Thymus (tissue), 14 donors: ENCODE measurements at places on chromosomes 11 and 22. TPM values are rescaled to one million over a fixed set of nuclear protein-coding genes. Genes with fewer than 3 reads are reported as not detected.

DNA sequence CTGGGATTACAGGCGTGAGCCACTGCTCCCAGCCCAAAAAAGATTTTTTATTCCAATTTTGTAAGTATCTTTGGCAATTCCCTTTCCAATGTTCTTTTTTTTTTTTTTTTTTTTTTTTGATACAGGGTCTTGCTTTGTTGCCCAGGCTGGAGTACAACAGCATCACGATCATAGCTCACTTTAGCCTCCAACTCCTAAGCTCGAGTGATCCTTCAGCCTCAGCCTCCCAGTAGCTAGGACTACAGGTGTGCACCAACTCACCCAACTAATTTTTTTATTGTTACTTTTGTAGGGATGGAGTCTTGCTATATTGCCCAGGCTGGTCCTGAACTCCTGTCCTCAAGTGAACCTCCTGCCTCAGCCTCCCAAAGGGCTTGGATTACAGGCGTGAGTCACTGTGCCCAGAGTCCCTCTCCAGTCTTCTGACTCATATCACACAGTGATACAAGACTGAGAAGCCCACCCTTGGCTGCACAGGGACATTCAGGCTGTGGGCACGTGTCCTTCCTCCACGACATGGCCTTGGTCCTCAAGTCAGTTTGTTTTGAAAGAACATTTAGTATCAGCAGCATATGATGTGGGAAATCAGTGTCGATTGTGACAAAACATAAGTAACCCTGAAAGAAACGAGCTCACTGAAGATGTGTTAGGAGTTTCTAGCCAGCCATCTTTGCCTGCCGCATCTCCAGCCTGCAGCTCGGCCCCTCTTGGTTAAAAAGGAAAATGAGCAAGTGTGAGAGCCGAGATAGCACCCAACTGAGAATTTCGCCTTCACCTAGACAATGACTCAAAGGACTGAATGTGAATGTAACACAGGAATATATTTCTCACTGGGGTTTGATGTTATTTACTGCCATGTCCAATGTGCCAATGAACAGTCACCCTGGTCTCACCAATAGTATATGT is 175.5 kb downstream of the MN1 start:
- no peak for DNase-seq

DNA sequence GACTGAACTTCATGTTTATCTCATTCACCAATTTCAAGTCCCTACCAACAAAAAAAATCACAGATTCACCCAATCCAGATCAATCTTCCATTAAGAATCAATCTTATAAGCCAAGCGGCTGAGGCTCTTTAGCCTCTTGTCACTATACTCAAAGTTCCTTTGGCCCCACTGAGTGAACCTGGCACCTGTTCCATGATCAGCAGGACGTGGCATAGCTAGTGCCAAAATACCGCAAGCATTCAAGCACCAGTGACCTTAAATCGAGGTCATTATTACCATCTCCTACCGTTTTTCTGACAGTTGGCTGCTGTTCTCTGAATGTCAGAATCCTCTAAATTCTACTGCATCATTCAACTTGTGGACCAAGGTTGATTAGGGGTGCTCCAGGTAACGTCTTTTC is 141.2 kb downstream of the CADM1 start:
- no peak for DNase-seq

DNA sequence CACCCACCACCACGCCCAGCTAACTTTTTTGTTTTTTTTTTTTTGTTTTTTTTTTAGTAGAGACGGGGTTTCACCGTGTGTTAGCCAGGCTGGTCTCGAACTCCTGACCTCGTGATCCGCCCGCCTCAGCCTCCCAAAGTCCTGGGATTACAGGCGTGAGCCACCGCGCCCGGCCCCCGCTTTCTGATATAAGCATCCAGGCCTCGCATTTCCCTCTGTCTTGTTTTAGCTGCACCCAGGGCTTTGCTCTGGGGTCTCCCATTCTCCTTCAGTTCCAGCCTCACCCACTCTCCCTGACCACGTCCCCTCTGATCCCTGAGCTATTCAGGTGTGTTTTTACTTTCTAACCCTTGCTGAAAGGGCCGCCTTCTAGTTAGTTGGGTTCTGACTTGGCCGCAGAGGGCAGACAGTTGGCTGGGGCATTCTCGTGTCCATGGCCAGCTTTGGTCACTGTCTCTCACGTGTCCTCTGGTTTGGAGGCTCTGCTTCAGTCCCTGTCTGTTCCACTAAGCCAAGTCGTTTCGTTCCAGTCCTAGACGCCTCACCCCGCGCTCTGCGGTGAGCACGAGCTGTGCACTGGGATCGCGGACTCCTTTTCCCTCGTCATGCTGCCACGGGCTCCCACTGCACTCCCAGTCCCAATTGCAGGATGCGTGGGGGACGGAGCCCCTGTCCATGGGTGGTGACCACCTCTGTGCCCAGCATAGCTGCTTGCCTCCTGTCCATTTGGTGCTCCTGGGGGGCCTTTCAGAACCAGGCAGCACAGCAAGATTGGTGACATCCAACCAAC is 6.0 kb upstream of the TNNT3 start:
- DNase-seq, result no peak

DNA sequence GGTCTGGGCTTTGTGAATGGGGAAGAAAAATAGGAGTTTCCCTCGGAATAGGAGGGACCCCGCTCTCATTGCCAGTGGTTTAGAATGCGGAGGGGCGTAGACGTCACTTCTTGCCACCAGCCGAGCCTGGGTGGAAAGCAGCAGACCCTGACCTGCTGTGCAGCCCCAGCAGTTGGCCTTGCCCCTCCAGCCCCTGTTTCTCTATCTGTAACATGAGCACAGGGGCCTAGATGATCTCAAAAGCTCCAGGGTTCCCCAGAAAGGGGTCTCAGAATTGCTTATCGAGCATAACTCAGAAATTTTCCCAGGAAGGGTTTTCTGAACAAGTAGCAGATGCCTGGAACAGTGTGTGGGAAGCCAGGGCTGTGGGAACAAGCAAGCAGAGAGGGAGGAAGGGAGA is 43.9 kb downstream of the C11orf91 start:
- no peak for DNase-seq

SSTR3 gene
- 3.9 TPM for polyA plus RNA-seq

PHLDA2 gene
- 2.8 TPM for polyA plus RNA-seq

GRCh38 chr11:58866788-58867187 is 22.3 kb upstream of the GLYATL2 start:
- DNase-seq, result no peak

DNA sequence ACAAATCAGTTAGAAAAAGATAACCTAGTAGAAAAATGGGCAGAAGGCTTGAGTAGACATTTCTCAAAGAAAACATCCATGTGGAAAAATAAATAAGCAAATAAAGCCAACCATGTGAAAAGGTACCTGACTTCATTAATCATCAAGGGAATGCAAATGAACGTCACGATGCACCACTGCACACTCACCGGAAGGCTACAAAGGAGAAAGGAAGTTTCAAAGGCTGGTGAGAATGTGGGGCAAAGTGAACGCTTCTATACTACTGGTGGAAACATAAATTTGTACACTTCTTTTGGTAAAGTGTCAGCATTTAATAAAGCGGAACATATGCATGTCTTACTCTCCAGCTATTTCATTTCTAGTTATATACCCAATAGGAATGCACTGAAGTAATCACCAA is 166.8 kb downstream of the CSNK2A3 start:
- no peak for DNase-seq

DNA sequence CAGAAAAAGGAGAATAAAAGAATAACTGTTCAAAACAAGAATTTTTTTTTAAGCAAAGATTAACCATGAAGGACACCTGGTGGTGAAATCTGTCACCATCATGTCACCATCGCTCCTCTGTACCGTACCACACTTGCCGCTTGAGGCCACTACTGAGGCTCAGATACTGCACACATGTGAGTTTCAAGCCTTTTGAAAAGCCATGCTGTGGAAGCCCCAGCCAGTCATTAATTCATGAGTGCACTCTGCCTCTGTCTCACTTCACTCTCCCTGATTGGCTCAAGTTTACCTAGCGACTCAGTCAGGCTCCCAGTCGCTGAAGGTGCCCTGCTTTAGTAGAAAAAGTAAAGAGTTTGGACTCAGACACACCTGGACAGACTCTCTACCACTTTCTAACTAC is 6.6 kb upstream of the MS4A12 start:
- DNase-seq, result no peak

SORL1 gene
- polyA plus RNA-seq, result 7.4 TPM

- DNase-seq, result no peak
Observed at GRCh38 chr11:22699388-22699787, 33.0 kb downstream of the GAS2 start.

- no peak for DNase-seq
Observed at GRCh38 chr11:120964857-120965256, 59.0 kb upstream of the TBCEL start.

F2 gene
- 0.07 TPM for polyA plus RNA-seq

DNA sequence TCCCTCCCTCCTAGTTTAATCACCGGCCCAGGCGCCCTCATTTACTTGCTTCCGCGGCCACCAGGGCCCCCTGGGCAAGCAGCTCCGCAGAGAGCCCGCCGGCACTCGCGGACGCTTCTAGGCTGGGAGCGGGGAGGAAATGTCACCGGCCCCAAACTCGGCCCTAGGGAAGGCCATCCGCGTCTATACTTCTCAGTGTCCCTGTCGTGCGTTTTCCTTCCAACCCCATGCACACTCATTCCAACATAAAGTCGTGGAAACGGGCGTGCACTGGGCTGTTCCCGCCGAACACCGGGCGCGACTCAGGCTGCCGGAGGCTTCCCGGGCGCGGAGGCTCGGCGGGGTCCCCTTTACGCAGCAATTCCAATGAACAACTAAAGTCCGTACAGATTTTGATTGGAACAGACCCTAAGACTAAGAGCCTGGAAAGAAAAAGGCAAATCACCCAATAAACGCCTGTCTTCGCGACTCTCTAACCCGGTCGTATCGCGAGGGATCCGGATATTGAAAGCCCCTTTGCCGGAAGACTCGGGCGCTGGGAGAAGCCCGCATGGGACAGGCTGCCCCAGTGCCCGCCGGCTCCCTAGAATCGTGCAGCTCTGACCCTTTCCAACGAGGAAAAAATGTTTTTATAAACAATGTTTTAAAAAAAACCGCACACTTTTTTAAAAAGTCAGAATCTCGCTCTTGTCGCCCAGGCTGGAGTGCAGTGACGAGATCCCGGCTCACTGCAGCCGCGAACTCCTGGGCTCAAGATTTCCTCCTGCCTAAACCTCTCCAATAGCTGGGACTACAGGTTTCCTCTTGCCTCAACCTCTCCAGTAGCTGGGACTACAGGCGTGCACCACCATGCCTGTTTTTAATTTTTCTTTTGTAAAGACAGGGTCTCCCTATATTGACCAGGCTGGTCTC is 1.3 kb upstream of the BARX2 start:
- no peak for DNase-seq

GRCh38 chr11:92163879-92164278 is 60.7 kb upstream of the FAT3 start:
- no peak for DNase-seq

GGT5 gene
- polyA plus RNA-seq, result 24.6 TPM
